SK-MEL-5 (cell line): ENCODE measurements at places on chromosomes 13 and 19.

DNA sequence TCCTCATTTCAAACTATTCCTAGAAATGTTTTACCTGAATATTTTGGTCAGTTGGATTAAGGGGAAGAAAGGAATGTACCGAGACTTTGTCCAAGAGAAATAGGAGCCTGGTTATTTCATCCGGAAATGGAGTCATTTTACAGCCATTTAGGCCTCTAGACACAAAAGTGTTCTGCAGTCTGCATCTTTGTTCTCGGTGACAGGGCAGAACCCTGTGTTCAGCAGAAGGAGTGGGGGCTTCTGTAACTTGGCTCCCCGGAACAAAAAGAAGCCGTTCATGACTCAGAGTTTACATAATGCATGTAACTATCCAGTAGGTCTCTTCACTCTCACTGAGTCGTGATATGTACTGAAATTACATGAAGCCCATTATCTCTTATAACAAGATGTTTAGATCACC is 21.6 kb upstream of the FNDC3A start:
- DNase-seq = no peak

DNA sequence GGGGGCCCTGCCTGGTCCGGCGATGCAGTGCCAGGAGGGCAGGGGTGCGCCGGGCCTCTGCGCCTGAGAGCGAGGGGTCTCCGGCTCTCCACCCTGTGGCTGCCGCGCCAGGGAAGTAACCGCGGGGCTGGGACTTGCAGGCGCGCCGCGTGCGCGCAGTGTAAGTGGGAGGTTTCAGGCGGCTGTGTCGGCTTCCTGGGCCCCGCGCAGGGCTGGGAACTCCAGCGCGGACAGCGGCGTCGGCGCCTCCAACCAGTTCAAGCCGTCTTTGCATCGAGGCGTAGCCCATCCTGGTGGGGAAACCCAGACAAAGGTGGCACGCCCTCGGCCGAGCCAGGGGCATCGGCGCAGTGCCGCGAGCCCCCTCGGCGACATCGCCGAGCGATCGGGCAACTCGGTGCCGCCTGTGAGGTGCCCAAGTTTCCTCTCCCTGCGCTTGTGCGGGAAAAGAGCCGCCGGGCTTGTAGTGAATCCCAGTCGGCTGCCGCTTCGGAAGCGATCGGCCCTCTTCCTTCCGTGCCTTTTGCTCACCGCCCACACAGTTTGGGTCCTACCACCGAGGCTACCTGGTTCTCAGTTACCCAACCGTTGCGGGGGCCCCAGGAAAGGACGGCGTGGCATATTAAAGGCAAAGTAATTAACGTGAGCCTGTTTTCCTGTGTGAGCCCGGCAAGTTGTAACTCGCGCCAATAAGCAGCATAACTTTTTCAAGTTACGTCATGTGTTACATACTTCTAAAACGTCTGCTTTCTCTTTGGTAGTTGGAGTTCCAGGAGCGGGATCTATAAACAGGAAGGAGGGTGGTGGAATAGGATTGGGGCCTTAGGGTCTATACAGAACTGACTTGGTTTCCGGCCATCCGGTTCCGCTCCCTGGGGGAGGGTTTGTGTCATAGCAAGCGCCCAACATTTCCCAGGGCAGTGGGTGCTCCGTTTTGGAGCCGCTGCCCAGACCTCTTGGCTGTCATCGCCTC is 1.2 kb downstream of the LRCH1 start:
- peak; percentile 75 for DNase-seq

- no peak for DNase-seq
Measured at GRCh38 chr13:35764326-35765015, 288.0 kb upstream of the MAB21L1 start.

- DNase-seq = no peak
Measured at GRCh38 chr13:40503011-40503410, 163.4 kb downstream of the FOXO1 start.

DNA sequence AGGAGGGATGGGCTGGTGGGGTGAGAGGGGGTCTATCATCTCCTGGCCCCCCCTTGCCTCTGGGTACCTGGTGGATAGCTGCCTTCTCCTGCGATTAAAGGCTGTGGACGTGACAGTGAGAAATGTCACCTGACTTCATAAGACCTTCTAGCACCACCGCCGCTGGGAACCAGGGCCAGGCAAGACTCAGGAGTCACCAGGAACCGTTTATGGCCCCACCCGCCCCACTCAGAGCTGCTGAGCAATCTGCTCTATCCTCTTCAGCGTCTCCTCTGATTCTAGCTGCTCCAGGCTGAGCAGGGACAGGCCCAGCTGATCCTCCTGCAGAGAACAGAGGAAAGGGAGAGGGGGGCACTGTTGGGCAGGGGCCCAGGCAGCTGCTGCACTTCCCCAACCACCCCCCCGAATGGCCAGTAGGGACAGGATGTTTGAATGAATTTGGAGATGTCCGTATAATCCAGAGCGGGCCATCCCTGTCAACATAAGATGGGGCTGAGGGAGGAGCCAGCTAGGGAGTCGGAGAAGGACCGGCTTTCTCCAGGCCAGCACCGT is 10.9 kb downstream of the KLC3 start:
- DNase-seq = no peak

DNA sequence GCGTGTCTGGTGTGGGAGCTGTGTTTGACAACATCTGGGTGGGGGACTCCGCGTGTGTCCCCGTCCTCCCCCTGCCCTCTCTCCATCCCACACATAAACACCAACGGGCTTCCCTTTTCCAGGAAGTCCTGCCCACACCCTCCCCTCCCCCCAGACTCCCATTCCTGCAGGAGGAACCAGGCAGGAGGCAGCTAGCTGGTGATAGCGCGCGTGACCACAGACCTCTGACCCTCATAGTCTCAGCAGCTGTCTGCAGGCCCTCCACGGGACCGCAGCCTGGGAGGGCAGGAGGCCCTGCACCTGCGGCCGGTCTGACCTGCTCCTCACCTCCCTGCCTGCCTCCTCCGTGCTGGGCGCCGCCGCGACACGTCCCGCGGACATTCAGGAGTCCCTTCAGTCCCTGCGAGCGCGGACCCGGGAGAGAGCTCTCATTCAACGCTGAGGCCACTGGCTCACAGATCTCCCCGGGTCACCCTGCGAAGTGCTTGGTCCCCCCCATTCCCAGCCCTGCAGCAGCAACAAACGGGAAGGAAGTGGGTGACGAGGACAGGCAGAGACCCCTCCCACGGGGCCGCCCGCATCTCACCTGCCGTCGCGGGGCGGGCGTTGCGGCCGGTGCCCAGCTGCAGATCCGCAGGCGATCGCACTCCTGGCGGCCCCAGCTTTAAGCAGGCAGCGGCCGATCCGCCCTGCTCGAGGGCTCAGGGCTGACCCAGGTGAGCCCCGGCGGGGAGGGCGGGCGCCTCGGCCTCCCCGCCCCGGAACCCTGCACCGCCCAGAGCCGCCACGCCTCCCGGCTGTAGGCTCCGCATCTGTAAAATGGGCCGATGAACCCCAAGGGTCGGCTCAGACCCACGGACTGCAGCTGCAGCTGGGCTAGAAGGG is 1.1 kb upstream of the ACP5 start:
- no peak for DNase-seq

DNA sequence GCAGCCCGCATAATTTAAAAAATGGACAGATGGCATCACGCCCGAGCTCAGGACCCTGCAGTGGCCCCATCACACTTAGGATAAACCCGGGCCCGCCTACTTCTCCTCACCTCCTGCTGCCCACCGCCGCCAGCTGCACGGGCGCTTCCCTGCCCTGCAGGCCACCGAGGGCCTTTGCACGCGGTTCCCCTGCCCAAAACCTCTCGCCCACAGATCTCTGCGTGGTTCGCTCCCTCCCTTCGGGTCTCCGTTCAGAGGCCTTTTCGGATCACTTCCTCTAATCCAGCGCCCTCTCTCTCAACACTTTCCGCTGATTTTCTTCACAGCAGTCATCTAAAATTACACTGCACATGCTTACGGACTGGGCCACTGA is 1.8 kb downstream of the SHISA7 start:
- no peak for DNase-seq

DNA sequence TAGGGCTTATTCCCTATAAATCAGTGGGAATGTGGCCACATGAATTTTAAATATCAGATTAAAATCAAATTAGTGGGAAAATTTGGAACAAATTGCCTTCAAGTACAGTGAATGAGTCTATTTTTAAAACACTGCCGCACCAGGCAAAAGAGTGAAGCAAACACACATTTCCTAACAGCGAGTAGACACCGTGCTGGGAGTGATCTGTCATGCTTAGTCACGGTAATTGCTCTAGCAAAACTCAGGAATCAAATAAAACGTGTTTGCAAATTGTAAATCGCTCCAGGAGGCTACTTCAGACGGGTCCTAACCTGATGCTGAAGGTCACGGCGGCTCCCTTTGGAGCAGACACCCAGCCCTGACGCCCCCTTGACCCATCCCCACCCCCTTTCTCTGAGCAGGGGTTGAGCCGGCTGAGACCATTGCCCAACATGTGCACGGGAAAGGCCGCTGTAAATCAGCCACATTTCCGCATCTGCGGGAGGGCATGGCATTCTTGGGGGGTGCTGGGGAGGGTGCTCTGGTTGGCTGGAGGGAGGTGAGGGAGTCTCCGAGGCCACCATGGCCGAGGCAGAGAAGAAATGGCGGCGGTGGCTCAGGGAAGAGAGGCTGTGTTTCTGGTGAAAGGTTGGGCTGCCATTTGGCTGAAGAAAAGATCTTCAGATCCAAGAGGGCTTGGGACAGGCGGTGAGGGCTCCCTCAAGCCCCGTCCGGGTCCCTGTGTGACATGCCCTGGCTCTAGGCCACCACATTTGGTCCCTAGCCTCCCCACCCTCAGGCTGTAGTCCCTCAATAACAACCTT is 8.9 kb downstream of the CEBPA start:
- no peak for DNase-seq

- DNase-seq = peak; percentile 22
Measured at GRCh38 chr13:65926750-65927171, 1303.4 kb downstream of the PCDH9 start.
